ENCODE measurements at places on chromosomes 11 and 22. TPM values are rescaled to one million over a fixed set of nuclear protein-coding genes. Genes with fewer than 3 reads are reported as not detected.
A peak's percentile ranks its signal among the peaks of the same experiment; 100 is the strongest.

Gene RAC2
- 727 TPM for total RNA-seq

Gene TREH
- total RNA-seq, result not detected

Gene SELENOH
- total RNA-seq, result 252 TPM

Gene GLYAT
- total RNA-seq, result not detected

Gene OR51B2
- total RNA-seq, result not detected

Gene HEPHL1
- not detected for total RNA-seq

Gene OR51B4
- not detected for total RNA-seq

Gene LRRC56
- 1.6 TPM for total RNA-seq

DNA sequence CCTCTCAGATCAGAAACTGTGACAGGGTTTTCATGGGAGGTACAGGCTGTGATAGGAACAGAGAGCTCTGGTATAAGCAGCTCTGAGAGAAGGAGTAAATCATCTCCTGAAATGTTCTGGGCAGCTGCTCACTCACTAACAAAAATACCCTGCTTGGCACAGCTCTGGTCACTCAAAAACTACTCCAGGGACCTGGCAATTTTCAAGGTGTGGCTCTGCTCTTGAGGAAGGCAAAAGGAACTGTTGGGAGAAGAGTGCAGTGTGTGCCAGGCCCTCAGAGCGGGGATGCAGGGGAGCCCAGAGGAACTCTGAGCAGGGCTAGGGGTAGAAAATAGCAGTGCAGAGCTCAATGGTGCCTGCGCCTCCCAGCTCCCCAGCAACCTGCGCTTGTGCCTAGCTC lies 180.5 kb upstream of the ZBED5 start:
- H3K27me3 ChIP-seq, result peaks cover 2% of the 10 kb centered on the region
- H3K4me3 ChIP-seq, result no peak overlapping the region
- no peak for DNase-seq
- H3K4me1 ChIP-seq, result peaks cover 2% of the 10 kb centered on the region

DNA sequence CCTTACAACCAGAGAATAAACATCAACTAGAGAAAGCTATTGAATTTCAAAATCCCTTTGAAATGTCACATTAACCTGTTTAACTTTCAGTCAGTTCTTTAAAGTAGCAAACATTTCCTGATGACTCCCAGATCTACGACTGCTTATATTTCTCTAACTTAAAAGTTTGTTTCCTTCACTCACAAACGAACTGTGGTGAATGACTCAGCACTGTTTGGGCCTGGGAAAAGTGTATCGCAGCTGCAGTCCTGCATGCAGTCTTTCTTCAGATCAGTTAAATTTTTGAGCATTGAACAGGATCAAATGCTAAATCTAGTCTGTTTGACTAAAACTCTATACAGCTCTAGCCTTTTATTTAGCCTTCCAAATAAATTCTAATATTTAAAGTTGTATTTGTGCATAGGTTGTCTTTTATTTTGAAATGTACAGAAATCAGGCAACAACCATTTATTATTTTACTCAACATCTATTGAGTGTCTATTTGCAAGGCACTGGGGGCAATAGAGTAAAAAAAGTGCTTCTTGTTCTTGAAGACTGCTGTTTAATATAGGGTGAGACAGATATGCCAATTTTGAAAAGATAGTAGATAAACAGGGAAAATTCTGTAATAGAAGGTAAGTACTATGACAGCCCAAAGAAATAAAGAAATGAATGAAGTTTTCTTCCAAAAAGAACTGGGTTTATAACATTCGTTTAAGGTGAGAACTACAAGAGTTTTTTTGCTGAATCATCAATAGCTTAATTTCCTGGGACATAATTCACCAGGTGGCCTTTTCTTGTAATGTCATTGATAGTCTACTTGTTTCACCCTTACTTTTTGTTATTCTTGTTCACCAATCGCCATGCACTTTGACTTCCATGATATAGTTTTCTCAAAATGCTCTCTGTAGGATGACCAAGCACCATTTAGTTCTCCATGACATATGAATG lies 235.4 kb downstream of the METTL15 start:
- no peaks in the 10 kb centered on the region for H3K4me1 ChIP-seq
- H3K27me3 ChIP-seq, result no peaks in the 10 kb centered on the region
- DNase-seq, result no peak
- no peak overlapping the region for H3K27ac ChIP-seq
- H3K36me3 ChIP-seq, result peaks cover 8% of the 10 kb centered on the region

DNA sequence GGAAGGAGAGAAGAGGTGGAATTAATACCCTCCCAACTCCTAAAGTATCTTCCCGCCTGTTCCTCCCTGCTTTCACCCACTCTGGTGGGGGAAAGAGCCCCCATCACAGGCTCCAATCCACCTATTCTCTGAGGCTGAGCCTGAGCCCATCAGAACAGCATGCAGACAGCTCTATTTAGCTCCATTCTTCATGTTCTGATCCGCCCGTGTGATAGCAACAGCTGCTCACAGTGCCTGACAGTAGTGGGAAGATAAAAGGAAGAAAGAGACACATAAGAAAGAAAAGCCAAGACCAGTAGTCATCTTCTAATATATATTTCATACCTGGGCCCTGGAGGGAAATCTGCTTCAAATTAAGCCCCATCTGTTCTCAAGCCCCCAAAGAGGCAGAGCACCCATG lies 80.3 kb upstream of the AKIP1 start:
- peaks cover 6% of the 10 kb centered on the region for H3K4me1 ChIP-seq
- H3K4me3 ChIP-seq, result no peak overlapping the region
- no peaks in the 10 kb centered on the region for H3K36me3 ChIP-seq
- H3K27me3 ChIP-seq, result peaks cover 7% of the 10 kb centered on the region

DNA sequence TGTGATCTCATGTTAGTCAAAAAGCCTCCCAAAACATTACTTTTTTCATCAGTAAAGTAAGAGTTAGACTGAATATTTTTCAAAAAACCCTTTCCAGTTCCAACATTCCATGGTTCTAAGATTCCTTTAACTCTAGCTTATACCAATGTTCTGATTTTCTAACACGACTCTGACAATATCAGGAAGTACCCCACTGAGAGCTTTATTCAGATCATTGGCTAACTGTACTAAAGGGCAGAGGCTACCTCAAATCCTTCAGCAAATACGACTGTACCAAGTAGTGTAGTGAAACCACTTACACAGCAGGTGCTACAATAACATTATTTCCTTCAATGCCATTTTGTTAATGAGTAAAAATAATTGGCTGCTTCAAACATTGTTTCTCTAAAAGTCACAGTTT lies 213.4 kb upstream of the PITPNB start:
- no peak for DNase-seq
- H3K4me1 ChIP-seq, result no peaks in the 10 kb centered on the region
- H3K27me3 ChIP-seq, result peaks cover 4% of the 10 kb centered on the region
- H3K36me3 ChIP-seq, result no peaks in the 10 kb centered on the region
- H3K4me3 ChIP-seq, result no peak overlapping the region
- no peak overlapping the region for H3K27ac ChIP-seq

DNA sequence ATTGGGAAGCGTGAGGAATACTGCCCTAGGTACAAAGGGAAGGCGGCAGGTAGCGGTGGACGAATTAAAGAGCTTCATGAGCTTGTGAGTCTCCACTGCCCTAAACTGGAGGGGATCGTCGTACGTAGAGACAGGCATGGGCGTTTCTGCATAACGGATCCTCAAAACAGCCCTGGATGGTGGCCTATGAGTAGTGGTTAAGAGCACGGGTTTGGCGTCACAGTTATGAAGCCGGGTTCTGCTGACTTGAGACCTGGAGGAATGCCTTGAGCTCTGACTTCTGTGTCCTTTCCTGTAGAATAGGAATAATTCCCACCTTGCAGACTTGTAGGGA lies 335 bp downstream of the TMEM138 start:
- peak overlapping the region; percentile 100 for H3K4me3 ChIP-seq
- peaks cover 32% of the 10 kb centered on the region for H3K4me1 ChIP-seq
- DNase-seq, result peak; percentile 56
- H3K36me3 ChIP-seq, result peaks cover 11% of the 10 kb centered on the region
- H3K27me3 ChIP-seq, result no peaks in the 10 kb centered on the region
- H3K27ac ChIP-seq, result peak overlapping the region; percentile 96

- no peaks in the 10 kb centered on the region for H3K4me1 ChIP-seq
- no peak for DNase-seq
- no peak overlapping the region for H3K4me3 ChIP-seq
Observed at GRCh38 chr11:129323896-129324502, 51.6 kb upstream of the BARX2 start.

DNA sequence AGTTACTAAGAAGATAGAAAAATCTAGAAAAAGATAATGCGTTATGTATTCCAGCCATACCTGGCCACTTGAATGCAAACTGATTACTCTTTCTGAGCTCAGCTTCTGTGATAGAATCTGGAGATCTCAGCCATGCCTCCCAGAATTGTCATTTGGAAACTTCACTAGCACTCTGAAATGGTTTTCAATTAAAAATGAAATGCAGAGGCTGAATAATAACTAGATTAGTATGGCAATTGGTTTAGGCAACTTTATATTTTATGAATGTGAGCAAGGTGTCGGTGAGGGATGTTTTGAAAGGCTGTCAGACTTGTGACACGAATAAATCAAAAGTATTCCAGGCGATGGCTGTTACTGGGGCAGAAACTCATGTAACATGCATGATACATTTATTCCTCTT lies 128.8 kb upstream of the SORL1-AS1 start:
- peak overlapping the region; percentile 69 for H3K27ac ChIP-seq
- peaks cover 52% of the 10 kb centered on the region for H3K36me3 ChIP-seq
- no peaks in the 10 kb centered on the region for H3K27me3 ChIP-seq
- peak overlapping the region; percentile 5 for H3K4me3 ChIP-seq
- DNase-seq, result no peak

DNA sequence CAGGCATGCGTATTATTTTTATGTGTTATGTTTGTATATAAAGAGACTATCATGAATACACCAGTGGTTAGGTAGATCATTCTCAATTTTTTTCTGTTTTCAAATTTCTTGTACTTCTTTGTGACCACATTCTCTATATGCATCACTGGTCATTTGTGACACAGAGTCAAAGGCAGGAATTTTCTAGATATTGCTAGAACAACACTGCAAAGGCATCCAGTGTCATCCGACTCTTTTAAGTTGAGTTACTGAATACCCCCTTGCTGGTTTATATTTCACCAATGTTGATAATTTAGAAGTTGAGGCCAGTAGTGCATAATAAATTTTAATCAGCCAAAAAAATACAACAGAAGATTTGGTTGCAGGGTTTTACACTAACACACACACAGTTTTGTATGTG lies 351.8 kb downstream of the CASP12 start:
- H3K4me3 ChIP-seq, result no peak overlapping the region
- no peak for DNase-seq
- H3K36me3 ChIP-seq, result no peaks in the 10 kb centered on the region
- H3K27me3 ChIP-seq, result no peaks in the 10 kb centered on the region
- no peaks in the 10 kb centered on the region for H3K4me1 ChIP-seq

DNA sequence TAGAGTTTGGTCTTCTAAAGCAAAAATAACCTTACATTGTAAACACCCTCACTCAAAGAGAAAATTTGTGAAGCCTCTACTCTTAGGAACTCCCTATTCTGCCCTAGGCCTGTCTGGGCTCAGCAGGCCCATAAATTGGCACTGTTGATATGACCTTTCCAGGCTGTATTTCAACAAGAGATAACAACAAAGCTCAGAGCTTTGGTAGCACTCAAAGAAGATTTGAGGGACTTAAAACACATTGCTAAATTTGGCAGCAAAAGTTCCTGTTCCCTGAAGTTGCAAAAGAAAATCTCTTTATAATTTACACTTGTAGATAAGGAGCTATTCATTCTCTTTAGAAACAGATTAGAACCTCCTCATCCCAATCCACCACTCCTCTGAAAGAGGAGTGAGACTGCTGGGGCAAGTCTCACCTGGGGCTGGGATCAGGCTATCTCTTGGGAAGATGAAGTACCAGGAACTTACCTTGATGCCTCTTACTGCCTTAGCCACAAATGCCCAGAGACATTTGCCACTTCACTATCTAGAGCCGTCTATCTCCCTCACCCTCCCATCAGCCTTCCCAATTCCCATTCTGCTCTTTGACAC lies 110.4 kb upstream of the AKIP1 start:
- no peak overlapping the region for H3K4me3 ChIP-seq
- no peaks in the 10 kb centered on the region for H3K4me1 ChIP-seq
- peaks cover 8% of the 10 kb centered on the region for H3K27me3 ChIP-seq
- H3K36me3 ChIP-seq, result no peaks in the 10 kb centered on the region
- no peak overlapping the region for H3K27ac ChIP-seq

GRCh38 chr11:126194121-126194543 lies 17.3 kb downstream of the RPUSD4 start:
- H3K27me3 ChIP-seq, result no peaks in the 10 kb centered on the region
- no peak overlapping the region for H3K4me3 ChIP-seq
- peaks cover 39% of the 10 kb centered on the region for H3K36me3 ChIP-seq
- peak; percentile 43 for DNase-seq
- no peaks in the 10 kb centered on the region for H3K4me1 ChIP-seq

DNA sequence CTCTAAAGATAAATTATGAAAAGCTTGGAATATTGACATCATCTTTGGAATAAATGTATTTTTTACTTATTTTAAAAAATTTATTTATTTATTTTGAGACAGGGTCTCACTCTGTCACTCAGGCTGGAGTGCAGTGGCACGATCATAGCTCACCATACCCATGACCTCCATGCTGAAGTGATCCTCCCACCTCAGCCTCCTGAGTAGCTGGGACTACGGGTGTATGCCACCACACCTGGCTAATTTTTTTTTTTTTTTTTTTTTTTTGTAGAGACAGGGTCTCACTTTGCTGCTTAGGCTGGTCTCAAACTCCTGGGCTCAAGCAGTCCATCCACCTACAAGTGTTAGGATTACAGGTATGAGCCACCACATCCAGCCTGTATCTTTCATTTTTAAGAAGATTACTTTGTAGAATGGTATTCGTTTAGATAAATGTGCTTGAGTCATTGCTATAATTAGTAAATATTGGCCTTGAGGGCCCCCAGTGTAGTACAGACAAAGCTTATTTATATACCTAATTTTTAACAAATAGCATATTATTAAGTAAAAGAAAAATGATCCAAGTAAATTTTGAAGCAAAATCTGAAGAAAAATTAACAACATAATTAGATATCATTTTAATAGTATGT lies 8.5 kb downstream of the SWAP70 start:
- DNase-seq, result no peak
- H3K4me1 ChIP-seq, result no peaks in the 10 kb centered on the region
- peaks cover 2% of the 10 kb centered on the region for H3K36me3 ChIP-seq
- peaks cover 1% of the 10 kb centered on the region for H3K27me3 ChIP-seq
- H3K4me3 ChIP-seq, result no peak overlapping the region
- no peak overlapping the region for H3K27ac ChIP-seq

- H3K4me3 ChIP-seq, result no peak overlapping the region
- no peaks in the 10 kb centered on the region for H3K4me1 ChIP-seq
- DNase-seq, result peak; percentile 33
- H3K36me3 ChIP-seq, result no peaks in the 10 kb centered on the region
Observed at GRCh38 chr22:23533328-23533762, 46.7 kb downstream of the IGLL1 start.

Measured in activated CD4-positive, alpha-beta memory T cell treated with anti-CD3 and anti-CD28 coated beads for 36 hours (primary cell).